ENCODE measurements at places on chromosomes 1 and 21.

GRCh38 chr1:34758751-34759150 is 789 bp upstream of the GJB4 start:
- no peak for DNase-seq

DNA sequence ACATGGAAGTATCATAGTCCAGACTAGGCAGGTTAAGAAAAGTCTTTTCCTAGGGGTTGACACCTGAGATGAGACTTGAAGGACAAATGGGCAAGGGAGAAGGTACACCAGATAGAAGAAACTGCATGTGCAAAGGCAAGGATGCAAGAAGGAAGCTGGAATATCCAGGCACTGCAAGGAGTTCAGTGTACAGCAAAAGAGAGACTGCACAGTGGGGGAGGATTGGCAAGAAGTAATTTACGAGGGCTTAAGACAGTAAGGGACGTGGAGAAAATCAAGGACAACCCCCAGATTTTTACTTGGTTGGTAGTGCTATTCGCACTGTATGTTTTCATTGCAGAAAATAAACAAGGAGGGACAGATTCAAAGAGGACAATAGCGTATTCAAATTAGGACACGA is 58.5 kb downstream of the DNM3 start:
- no peak for DNase-seq

GRCh38 chr1:178412400-178412770 is 84.4 kb downstream of the CLEC20A start:
- no peak for DNase-seq

GRCh38 chr1:175646439-175647209 is 96.8 kb downstream of the TNR start:
- no peak for DNase-seq

DNA sequence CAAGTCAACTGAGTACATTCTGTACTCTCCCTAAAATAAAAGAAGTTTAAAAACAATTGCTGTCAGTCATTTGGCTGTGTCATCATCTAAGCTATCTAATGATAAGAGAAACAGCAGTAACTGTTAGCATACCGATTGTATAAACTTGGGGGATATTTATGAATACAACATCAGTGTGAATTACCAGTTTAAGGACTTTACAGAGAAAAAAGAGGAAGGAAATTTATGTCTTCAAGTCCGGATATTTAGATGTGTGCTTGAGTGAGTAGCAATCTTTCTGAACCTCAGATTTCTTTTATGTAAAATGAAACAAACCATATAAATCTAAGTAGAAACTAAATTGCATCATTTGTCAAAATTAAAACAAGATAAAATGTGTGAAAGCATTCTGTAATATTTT is 1557.0 kb downstream of the MRPL39 start:
- DNase-seq, result no peak

- no peak for DNase-seq
These were observed 46.9 kb downstream of the S100B start for GRCh38 chr21:46557919-46558392.

GRCh38 chr21:28337315-28337714 is 655.4 kb downstream of the LTN1 start:
- DNase-seq, result no peak

GRCh38 chr1:246144931-246145330 is 362.1 kb downstream of the SMYD3 start:
- DNase-seq, result no peak

GRCh38 chr21:33078907-33079582 is 9.1 kb downstream of the OLIG1 start:
- DNase-seq, result no peak

- DNase-seq, result no peak
These were observed 55.0 kb downstream of the WNT9A start for GRCh38 chr1:227892489-227893299.

- no peak for DNase-seq
These were observed 56.5 kb upstream of the SSBP3 start for GRCh38 chr1:54462597-54463258.

DNA sequence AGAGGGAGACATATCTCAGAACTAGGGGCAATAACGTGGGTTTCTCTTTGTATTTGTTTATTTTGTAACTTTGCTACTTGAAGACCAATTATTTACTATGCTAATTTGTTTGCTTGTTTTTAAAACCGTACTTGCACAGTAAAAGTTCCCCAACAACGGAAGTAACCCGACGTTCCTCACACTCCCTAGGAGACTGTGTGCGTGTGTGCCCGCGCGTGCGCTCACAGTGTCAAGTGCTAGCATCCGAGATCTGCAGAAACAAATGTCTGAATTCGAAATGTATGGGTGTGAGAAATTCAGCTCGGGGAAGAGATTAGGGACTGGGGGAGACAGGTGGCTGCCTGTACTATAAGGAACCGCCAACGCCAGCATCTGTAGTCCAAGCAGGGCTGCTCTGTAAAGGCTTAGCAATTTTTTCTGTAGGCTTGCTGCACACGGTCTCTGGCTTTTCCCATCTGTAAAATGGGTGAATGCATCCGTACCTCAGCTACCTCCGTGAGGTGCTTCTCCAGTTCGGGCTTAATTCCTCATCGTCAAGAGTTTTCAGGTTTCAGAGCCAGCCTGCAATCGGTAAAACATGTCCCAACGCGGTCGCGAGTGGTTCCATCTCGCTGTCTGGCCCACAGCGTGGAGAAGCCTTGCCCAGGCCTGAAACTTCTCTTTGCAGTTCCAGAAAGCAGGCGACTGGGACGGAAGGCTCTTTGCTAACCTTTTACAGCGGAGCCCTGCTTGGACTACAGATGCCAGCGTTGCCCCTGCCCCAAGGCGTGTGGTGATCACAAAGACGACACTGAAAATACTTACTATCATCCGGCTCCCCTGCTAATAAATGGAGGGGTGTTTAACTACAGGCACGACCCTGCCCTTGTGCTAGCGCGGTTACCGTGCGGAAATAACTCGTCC is 1.3 kb upstream of the OLIG2 start:
- DNase-seq, result no peak

GRCh38 chr1:46550751-46551231 is 656 bp downstream of the KNCN start:
- no peak for DNase-seq

DNA sequence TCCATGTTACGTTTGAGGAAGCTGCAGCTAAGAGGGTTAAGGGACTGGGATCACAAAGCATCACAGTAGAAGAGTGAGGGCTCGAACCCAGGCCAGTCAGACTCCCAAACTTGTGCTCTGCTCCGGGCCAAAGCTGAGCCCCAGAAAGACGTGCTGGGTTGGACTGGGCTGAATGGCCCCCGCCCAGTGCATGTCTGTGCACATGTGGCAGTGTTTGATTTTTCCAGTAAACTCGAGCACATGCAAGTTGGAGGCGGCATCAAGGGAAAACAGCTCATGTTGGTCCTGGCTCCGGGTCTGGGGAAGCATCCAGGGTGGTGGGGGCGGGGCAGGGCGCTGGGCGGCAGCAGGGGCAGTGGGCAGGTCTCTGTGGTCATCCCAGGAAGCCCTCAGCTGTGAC is 39.8 kb upstream of the WNT4 start:
- no peak for DNase-seq

- DNase-seq, result no peak
These were observed 206.1 kb downstream of the KAZN start for GRCh38 chr1:14804626-14805025.

GRCh38 chr1:93223023-93223675 is 42.6 kb downstream of the CCDC18 start:
- DNase-seq, result no peak

DNA sequence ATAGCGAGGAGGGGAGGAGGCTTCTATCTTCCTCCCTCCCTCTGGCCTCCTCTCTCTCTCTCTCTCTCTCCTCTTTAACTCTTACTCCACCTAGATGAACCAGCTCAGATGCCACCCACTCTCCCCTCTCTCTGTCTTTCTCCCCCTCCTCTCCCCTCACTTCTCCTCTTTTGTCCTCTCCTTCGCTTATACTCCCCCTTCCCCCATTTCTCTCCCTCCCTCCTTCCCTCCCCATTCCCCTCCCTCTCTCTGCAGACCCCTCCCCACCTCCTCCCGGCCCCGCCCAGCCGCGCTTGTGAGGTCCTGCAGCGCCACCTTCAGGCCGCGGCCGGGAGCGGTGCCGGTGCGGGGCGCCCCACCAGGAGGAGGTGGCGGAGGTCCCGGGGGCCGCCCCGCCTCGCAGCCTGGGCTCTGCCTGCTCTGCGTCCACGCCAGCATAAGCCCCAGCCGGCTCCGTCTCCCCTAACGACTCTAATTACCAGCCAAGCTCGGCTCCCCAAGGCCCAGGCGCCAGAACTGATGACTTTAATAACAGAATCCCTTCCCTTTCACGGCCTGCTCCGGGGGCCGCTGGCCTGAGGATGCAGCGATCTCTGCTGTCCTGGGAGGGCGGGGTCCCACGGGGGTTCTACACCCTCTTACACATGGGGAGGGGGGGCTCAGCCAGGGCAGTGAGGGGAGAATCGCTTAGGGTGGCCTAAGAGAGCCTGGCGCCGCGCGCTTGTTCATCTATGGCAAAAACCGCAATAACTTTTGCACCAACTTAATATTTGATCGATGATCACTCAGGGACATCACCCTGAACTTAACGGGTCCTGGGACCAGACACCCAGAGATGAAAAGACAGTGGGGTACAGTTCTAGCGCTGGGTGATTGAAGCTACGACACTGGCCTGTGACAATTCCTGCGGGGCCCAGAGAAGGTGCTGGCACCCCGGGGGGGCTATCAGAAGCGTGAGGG is 637.3 kb downstream of the MATN1 start:
- no peak for DNase-seq

- no peak for DNase-seq
These were observed 14.5 kb downstream of the GNG12 start for GRCh38 chr1:67818725-67819301.

GRCh38 chr1:157584503-157584902 is 13.4 kb downstream of the FCRL4 start:
- DNase-seq, result no peak

- no peak for DNase-seq
These were observed 68.2 kb downstream of the SIM2 start for GRCh38 chr21:36767096-36767495.

- no peak for DNase-seq
These were observed 320.9 kb downstream of the ASTN1 start for GRCh38 chr1:176843352-176844297.

GRCh38 chr1:37038227-37039093 is 4.1 kb upstream of the GRIK3 start:
- no peak for DNase-seq

DNA sequence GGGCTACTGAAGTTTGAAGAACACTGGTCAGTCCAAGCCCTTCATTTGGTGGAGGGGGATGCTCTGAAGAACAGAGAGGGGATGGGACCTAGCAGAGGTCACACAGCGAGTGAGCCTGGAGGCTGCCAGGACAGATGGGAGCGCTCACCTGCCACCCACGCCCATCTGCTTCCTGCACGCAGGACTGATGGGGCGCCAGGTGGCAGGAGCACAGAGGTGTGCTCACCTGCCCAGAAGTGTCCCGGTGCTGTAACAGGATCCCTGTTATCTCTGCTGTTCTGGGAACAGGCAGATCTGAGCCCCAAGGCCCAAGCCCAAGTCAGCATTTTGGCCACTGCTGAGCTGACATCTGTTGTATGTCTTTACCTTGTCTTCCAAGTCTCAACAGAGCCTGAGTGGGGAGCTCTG is 40.5 kb downstream of the EPHB2 start:
- DNase-seq, result no peak

GRCh38 chr1:15459771-15460707 is 3.5 kb downstream of the CELA2A start:
- DNase-seq, result no peak

DNA sequence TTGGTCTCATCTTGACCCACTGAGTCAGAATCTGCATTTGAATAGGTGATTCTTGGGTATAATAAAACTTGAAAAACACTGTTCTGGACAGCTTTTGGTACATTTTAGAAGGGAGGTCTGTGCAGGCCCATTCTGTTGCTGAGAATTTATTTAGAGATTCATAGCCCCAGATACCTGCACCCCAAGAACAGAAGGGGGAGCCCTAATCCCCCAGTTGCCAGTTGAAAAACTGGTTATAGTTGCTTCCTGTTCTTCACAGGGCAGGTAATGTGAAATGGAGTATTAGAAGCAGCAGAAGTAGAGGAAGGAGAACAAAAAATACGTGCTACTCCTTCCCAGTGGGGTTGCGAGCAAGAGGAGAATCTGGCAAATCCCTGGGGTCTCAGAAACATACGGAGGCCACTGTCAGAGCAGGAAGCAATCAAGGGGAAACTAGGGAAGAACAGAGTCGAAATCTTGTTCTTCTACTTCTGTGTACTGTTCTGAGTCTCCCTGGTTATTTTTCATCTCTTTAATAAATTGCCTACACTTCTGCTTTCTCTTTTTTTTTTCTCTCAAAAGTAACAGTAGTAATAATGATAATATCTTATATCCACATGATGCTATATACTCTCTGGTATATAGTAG is 4.6 kb upstream of the CLCA2 start:
- no peak for DNase-seq

Data from stimulated activated CD4-positive, alpha-beta T cell treated with anti-CD3 and anti-CD28 coated beads, Interleukin-12 subunit alpha, Interleukin-12 subunit beta, amount 100 ng/mL, for 24 hours (primary cell).